ENCODE measurements at places on chromosomes 1 and 21.

- no peak for DNase-seq
These were observed 63.5 kb upstream of the DMRTB1 start for GRCh38 chr1:53395671-53396215.

DNA sequence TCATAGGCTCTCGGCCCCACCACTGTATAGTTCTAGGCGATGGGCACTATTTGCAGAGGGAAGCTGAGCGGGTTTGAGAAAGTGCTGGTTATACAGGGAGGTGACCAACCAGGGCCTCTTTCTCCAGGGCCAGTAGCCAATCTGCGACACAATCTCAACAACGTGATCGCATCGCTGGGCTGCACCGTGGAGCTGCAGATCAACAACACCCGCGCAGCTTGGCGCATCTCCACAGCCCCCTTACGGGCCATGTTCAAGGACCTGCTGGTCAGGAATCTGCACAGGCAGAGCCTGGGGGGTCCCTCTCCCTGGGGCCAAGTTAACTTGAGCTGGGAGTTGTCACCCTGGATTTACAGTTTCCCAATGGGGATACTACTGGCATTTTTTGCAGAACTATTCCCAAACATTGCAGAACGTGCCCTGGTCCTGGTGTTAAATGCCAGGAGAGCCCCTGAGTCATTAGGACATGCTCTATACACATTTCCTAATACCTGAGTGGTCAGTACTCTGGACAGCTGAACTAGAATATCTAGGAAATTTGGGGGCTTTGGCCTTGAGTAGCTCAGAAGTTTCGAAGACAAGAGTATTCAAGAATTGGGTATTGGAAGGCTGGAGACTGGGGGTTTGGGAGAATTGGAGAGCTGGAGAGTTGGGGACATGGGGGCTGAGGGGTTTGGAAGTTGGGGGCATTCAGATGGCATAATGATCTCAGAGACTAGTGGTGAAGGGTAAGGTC is 6.9 kb downstream of the DCST1 start:
- no peak for DNase-seq

DNA sequence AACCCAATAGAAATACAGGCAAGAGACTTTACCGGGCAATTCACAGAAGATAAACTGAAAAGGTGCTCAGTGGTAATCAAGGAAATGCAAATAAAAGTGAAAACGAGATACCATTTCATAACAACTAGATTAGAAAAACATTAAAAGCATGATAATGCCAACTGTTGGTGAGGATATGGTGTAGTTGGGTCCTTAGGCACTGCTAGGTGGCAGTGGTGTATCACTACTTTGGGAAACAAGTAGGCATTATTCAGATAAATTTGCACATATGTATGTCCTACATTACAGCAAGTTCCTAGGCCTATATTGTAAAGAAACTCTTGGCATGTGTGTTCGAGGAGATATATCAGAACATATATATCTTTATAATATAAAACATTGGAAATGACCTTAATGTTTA is 31.0 kb downstream of the AZIN2 start:
- no peak for DNase-seq

DNA sequence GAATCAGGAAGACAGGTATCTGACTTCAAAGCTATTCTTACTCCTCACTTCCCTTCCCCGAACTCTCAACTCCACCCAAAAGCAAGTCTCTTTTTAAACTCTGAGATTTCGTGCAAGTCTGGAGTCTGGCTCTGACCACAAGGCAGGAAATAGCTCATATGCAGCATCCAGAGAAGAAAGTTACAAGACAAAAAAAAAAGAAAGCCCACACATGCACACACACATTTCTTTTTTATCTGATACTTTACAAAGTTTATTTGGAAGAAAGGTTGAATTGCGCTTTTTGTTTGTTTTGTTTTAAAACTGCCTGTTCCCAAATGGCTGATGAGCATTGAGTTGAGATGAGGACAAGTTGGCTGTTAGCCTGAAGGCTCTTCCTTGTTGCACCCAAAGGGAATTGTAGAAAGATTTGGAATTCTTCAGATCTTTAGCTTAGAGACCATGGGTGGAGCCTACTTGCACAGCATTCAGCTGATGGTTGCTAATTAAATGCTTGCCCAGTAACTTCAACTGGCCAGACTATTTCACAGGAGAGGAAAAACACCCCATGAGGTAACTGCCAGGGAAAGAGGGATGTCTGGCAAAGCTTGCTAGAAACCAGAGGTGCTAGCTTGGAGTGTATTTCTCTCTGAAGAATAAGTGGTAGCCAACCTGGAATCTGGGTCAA is 490.3 kb downstream of the TTLL7 start:
- DNase-seq: no peak

GRCh38 chr1:64811131-64811530 is 66.3 kb downstream of the RAVER2 start:
- DNase-seq: no peak

GRCh38 chr1:68570871-68571270 is 74.0 kb upstream of the DEPDC1 start:
- DNase-seq: no peak

DNA sequence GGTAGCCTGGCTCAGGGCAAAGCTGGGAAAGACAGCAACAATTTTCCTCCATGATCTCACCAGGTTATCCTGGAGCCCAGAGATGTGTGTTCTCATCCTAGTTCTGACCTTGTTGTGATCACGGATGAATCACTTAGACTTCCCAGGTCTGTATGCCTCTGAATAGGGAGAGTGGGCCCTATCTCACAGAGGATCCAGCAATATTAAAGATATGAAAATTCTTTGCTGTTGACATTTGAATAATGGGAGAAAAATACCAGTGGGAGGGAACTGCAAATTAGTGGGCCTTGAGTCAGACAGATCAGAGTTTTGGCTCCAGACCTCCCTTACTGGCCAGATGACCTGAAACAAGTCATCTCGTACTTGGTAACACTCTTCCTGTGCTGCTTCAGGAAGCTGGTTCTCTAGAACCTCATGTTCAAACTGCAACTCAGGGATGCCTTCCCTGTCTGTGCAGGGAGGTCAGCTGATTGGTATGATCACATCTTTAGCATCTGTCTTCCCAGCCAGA is 32.8 kb upstream of the RNF19B start:
- peak; percentile 19 for DNase-seq

GRCh38 chr1:39646232-39647081 is 7.0 kb upstream of the HEYL start:
- DNase-seq: no peak

- DNase-seq: no peak
These were observed 56.8 kb downstream of the ZBTB17 start for GRCh38 chr1:15918962-15919715.

- DNase-seq: peak; percentile 57
These were observed at the start of gene ITLN2 for GRCh38 chr1:160954158-160955104. TSS of gene ITLN2 (minus strand) at chr1:160954809. CDS start at chr1:160954741, 68 bp downstream.

DNA sequence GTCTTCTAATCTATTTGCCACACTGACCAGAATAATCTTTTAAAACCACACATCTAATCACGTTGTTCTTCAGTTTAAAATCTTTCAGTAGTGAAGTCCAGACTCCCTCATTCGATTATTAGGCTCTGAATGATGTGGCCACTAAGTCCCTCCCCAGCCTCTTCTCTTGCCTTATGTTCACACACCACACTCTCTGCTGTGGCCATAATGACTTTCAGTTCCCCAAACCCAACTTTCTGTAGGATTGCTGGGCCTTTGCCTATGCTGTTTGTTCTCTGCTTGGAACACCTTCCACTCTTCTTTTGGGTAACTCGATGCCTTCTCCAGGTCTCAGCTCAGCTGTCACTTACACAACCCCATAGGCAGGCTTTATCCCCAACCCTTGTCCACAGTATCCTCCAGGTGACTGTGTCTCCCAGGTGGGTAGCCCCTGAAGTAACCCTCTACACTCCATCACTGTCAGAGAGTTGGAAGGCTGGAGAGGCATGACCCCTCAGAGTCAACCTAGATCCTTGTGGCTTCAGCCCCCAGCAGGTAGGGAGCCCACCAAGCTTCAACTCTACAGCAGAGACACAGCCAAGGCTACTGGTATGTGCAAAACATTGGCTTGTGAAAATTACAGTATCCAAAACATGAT is 8.4 kb upstream of the SLC37A1 start:
- DNase-seq: peak; percentile 48

GRCh38 chr1:68180441-68181164 is 51.7 kb downstream of the WLS start:
- no peak for DNase-seq

DNA sequence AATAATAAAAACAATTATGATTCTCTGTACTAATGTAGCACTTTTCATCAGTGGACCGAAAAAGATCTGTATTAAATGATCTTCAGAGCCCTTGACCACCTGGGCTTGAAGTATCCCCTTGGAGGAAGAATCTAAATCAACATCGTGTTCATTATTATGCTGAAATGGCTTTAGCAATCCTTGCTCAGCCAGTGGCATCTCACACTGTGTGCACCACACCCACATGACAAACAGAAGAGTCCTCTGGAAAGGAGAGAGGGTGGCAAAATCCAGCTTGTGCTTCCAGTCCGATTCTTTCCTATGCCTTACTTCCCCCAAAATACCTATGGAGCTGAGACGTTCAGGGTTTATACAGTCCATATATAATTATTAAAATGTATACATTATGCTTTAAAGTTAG is 318.5 kb upstream of the RUNX1 start:
- no peak for DNase-seq

DNA sequence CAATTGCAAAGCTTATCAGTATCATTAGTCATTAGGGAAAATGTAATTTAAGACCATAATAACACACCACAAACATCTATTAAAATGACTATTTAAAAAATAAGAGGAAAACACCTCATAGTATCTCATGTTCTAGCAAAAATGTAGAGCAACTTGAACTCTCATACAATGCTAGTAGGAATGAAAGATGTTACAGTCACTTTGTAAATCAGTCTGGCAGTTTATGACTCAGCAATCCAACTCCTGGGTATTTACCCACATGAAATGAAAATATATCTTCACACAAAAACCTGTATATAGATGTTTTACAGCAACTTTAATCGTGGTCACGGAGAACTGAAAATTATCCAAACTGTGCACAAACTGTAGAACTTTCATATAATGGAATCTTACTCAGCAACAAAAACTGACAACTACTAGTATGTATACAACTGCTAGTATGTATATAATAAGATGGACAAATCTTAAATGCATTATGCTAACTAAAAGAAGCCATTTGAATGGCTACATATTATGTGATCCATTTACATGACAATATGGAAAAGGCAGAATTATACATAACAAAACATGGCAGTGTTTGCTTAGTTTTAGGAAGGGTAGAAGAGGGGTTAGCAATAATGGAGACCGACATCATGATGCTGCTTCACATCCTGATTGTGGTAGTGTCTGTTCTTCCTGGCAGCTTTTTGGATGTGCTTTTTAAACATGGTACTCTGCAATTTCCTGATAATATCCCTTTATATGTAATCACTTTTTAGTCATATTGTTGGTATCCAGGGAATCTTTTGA is 267.0 kb downstream of the KCTD3 start:
- no peak for DNase-seq

DNA sequence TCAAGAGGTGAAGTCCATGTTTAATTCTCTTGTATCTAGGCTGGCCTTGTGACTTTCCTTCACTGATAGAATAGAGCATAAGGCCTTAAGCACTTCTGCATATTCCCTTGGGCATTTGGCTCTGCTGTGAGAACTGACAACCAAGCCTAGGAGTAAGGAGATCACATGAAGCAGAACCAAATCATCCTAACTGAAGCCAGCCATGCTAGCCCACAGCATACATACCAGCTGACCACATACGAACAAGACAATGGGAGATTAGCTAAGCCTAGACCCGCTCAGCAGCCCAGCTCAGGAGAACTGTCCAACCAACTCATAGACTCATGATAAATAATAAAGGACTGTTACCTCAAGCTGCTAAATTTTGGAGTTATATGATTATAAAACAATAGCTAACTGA is 114.6 kb upstream of the NEK7 start:
- DNase-seq: no peak

- DNase-seq: no peak
These were observed 2.1 kb upstream of the TFF3 start for GRCh38 chr21:42317341-42317741.

DNA sequence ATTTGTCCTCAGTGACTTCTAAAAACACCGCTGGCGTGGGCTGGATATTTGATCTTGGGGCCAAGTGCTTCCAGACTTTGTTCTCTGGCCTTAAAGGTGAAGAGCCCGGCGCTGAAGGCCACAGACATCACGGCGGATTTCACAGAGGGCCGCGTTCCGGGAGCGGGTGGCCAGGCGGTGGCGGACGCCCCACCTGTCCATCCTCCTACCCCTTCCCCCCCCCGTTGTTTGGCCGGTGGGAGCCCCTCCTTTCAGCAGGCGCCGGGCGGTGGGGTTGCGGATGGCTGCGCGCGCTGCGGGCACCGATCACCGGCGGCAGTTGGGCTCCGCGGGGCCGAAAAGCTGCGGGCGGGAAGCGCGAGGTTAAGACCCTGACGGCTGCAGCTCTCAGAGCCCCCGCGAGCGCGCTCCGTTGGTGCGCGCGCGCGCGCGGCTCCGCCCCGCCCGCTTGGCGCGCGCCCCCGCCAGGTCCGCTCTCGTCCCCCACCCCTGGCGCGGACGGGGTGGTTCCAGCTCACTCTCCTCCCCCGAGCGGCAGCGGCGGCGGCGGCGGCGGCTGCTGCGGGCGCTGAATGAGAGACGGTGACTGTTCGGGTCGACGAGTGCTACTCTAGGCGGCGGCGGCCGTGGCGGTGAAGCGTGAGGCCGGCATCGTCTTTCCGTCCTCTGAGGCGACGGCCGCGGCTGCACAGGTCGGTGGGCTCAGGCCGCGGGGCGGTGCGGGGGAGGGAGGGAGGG is at the start of gene RALGPS2:
Gene RALGPS2, plus strand, starts transcription at position 517 of the 738 bp plus-strand sequence. CDS start 51,521 bp downstream, outside the sequence.
- DNase-seq: peak; percentile 58

GRCh38 chr21:39132248-39132647 is 51.0 kb downstream of the PSMG1 start:
- DNase-seq: no peak

- peak; percentile 40 for DNase-seq
These were observed 32.4 kb downstream of the GNB1 start for GRCh38 chr1:1858382-1859086.

DNA sequence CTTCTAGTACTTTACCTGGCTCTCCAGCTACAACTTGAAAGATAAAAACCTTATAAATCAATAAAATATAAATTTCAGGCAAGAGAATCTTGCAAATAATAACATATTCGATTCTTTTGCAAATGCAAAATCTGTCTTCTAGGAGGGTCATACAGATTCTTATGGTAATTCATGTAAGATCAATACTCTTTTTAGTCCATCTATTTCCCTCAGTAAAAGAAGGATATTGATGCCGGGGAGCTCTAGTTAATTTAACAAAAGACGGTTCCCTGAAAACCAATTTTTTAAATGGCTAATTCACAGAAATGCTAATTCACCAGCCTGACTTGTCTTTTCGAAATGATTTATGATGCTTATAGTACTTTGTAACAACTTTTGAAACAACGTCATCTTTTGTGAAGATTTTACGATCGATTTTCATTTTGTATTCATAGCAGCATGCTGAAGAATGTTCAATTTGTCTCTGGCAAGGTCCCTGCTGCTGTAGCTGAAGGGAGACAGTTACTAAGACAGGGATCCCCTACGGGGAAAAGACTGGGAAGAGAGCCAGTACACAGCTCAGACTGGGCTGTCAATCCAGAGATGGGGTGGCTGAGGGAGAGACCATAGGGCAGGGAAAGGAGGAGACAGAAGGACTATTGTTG is 90.6 kb upstream of the SPAG17 start:
- DNase-seq: no peak

GRCh38 chr21:45983649-45983965 is 2.0 kb downstream of the COL6A1 start:
- DNase-seq: no peak

Measured in inflammatory macrophage (primary cell).